Karpas-422 (cell line): ENCODE measurements at places on chromosomes 12 and 14.
A peak's percentile ranks its signal among the peaks of the same experiment; 100 is the strongest.

DNA sequence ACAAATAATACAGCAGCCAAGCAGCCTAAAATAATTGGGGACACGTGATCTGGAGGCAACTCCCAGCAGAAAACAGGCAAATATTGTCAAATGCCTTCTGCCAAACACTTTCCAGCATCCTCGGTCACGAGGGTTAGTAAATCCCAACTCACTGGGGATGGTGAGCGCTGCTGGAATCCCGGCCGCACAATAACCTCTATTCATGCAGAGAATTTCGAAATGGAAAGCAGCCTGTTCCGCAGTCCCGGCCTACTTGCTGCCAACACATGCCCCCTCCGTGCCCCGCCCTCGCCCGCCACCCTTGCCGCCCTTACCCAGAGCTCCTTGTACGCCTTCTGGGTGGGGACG, 62.2 kb downstream of the RFX4 start:
- no peaks in the 10 kb centered on the region for H3K4me1 ChIP-seq
- H3K27ac ChIP-seq, result no peak overlapping the region
- no peaks in the 10 kb centered on the region for H3K27me3 ChIP-seq
- no peaks in the 10 kb centered on the region for H3K36me3 ChIP-seq
- H3K4me3 ChIP-seq, result no peak overlapping the region
- DNase-seq, result no peak

GRCh38 chr12:4027412-4027811, 154.2 kb upstream of the PARP11 start:
- H3K27me3 ChIP-seq, result no peaks in the 10 kb centered on the region
- H3K27ac ChIP-seq, result no peak overlapping the region
- no peak for DNase-seq
- H3K36me3 ChIP-seq, result no peaks in the 10 kb centered on the region
- H3K4me1 ChIP-seq, result no peaks in the 10 kb centered on the region
- no peak overlapping the region for H3K4me3 ChIP-seq

- no peak for DNase-seq
- H3K27me3 ChIP-seq, result no peaks in the 10 kb centered on the region
- H3K4me1 ChIP-seq, result peaks cover 5% of the 10 kb centered on the region; the same call in 1 of the 2 replicates
- H3K4me3 ChIP-seq, result no peak overlapping the region
- H3K36me3 ChIP-seq, result peaks cover 3% of the 10 kb centered on the region
- H3K27ac ChIP-seq, result no peak overlapping the region
Observed at GRCh38 chr12:26396402-26396801, 201.0 kb downstream of the SSPN start.

DNA sequence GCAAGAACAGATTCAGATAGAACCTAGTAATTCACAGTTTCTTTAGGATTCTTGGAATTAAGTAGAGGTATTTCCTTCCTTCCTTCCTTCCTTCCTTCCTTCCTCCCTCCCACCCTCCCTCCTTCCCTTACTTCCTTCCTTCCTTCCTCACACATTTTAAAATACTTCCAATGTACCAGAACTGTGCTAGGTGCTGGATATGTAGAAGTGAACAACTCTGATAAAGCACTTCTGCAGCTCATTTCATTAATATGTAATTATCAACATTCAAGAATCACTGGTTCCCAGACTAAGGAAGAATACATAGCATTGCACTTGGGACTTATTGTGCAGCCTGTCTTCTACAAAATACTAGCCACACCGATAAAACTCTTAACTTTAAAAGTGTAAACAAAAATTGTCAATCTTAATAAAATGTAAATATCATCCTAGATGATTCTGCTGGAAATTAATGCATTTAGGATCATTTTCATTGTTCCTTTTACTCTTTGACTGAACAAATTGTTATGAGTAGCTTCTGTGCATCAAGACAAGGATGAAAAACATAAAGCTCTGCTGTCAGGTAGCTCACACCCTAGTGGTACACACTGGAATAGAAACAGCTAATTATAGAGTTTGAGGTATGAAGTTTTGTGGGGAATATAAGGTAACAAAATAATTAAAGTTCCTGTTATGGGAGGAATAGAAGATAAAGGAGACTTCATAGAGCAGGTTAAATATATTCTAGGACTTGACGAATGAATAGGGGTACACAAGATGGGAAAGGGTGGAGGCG, 99.9 kb upstream of the MYF6 start:
- H3K4me3 ChIP-seq, result no peak overlapping the region
- no peaks in the 10 kb centered on the region for H3K36me3 ChIP-seq
- H3K27ac ChIP-seq, result no peak overlapping the region
- no peak for DNase-seq
- H3K4me1 ChIP-seq, result no peaks in the 10 kb centered on the region

- H3K27me3 ChIP-seq, result no peaks in the 10 kb centered on the region
- no peaks in the 10 kb centered on the region for H3K36me3 ChIP-seq
- H3K4me1 ChIP-seq, result peaks cover 14% of the 10 kb centered on the region
- H3K27ac ChIP-seq, result no peak overlapping the region
- DNase-seq, result no peak
Observed at GRCh38 chr12:92164712-92165111, 19.1 kb upstream of the BTG1 start.

DNA sequence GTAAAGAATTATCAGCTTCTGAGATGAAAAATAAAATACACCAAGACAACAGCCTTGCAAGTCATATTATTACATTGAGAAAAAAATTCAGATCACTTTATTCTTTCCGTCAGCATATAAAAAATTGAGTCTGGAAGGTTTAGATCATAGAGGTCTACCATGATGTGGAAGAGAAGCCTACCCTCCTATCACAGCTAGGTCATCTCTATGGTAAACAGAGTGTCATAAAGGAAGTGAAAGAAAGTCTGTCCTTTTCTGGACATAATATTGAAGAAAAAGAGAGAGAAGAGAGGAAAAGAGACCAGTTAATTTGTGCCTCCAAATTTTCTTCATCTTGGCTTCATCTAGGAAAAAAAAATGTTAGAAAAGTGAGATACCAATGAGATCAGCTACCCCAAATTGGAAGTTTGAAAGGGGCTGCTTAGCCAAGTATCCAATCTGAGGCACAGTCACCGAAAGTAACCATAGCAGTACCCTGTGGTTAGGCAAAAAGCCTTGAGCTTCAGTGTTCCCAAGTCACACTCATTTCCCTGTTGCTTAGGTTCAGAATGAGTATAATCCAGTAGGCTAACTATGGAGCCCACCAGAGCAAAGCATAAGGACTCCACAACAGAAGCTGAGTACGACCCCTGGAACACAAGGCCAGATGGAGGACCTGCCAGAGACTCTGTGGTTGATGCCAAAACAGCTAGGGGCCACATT, 38.1 kb downstream of the DUSP6 start:
- no peaks in the 10 kb centered on the region for H3K36me3 ChIP-seq
- no peak overlapping the region for H3K27ac ChIP-seq
- no peak for DNase-seq
- no peaks in the 10 kb centered on the region; the same call in 1 of the 2 replicates for H3K27me3 ChIP-seq

DNA sequence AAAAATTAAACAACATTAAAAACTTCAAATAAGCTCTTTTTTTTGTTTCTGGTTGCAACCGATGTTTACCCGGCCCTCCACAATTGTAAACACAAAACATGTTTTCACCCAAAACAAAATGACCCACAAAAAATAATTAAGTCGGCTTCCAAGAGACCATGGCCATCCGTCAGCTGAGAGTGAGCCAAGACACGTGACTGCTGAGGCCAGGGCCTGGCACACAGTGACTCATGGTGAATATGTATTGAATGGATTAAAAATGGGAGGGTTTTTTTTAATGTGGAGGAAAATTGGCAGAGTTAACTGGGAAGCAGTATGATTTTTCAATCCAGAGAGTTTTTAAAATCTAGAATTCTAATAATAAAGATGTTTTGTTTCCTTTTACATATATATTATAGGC, 13.8 kb upstream of the CPNE8 start:
- no peaks in the 10 kb centered on the region for H3K27me3 ChIP-seq
- no peaks in the 10 kb centered on the region for H3K36me3 ChIP-seq
- H3K27ac ChIP-seq, result no peak overlapping the region
- no peak for DNase-seq
- H3K4me3 ChIP-seq, result no peak overlapping the region

GRCh38 chr14:105519946-105520698, 6.3 kb upstream of the TMEM121 start:
- H3K27me3 ChIP-seq, result no peaks in the 10 kb centered on the region
- H3K36me3 ChIP-seq, result no peaks in the 10 kb centered on the region
- DNase-seq, result peak; percentile 65
- peaks cover 7% of the 10 kb centered on the region for H3K4me1 ChIP-seq
- H3K4me3 ChIP-seq, result no peak overlapping the region
- no peak overlapping the region for H3K27ac ChIP-seq

DNA sequence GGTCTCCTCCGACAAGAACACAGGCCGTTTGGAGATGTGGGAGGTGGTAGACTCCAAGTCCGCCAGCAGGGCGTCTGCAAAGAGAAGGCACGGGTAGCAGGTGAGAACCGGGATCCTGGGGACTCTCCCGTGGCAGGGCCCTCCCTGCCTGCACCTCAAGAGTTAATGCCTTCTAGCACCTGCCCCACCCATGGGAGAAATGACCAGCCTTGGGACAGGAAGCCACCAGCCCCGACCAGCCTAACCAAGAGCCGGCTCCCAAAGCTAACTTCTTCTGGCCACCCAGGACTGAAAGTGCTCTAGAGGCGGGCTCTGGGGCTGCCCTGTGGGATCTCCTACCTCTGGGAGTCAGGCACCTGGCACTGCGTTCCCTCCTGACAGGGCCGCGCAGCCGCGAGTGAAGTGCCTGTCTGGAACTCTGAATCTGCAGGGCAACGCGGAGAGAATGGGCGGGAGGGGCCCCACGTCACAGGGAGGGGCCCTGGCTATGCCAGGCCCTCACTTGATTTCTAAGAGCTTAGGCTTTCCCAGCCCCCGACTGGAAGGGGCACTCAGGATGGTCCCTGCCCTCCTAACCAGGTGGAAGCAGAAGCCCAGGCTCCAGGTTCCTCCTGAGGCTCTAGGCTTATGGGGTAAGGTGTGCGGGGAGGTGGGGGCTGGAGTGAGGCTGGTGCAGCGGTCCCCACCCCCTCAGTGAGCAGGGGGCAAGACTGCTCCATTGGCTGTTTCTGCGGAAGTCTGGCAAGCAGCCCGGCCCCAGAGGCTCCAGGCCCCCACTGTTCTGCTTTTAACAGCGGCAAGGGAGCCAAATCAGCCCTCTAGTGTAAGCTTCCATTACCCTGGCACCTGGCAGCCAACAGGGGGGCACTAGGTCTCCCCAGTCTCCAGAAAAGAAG, 23.6 kb upstream of the RPLP0 start:
- H3K27ac ChIP-seq, result no peak overlapping the region
- H3K27me3 ChIP-seq, result no peaks in the 10 kb centered on the region
- peaks cover 17% of the 10 kb centered on the region for H3K4me1 ChIP-seq
- no peaks in the 10 kb centered on the region for H3K36me3 ChIP-seq

DNA sequence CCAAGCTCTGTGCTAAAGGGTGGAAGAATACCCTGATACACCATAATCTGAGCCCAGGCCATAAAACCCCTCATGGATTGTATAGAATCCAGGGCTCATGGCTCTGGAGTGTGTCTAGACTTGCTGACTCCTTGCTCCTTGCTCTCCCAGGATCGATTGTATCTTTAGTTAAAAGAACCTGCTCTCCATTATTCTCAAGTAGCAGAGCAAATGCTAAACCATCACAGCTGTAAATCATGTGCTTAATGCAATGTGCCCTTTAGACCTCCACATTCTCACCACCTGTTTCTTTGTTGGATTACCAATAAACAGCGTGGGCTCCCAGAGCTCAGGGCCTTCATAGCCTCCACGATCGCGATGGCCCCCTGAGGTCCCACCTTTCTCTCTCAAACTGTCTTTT, 411.6 kb upstream of the FBXO33 start:
- H3K4me3 ChIP-seq, result no peak overlapping the region
- no peak overlapping the region for H3K27ac ChIP-seq
- H3K4me1 ChIP-seq, result no peaks in the 10 kb centered on the region
- DNase-seq, result no peak

GRCh38 chr12:34402899-34403705, 380.8 kb downstream of the ALG10 start:
- no peak for DNase-seq
- no peaks in the 10 kb centered on the region for H3K4me1 ChIP-seq

DNA sequence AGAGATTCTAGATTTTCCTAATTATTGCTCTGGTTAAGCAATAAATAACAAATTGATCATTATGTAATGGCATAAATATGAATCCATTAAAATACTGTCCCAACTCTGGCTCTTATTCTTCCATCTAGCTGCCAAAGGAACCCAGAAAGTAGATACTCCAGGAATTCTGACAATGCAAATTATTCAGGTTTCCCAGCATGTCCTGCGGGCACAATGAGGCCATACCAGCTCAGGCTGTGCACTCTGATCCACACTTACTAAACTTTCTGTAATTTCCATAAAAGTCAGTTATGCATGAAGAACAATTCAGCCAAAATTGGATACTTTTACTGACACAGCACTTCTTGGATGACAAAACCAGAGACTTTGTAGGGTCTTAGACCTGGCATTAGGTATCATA, 576.3 kb downstream of the KCNH5 start:
- H3K4me3 ChIP-seq, result no peak overlapping the region
- no peaks in the 10 kb centered on the region for H3K27me3 ChIP-seq
- no peaks in the 10 kb centered on the region for H3K36me3 ChIP-seq
- H3K27ac ChIP-seq, result no peak overlapping the region

- H3K4me3 ChIP-seq, result no peak overlapping the region
- H3K27ac ChIP-seq, result no peak overlapping the region
- no peaks in the 10 kb centered on the region for H3K27me3 ChIP-seq
- DNase-seq, result no peak
- H3K36me3 ChIP-seq, result no peaks in the 10 kb centered on the region
Observed at GRCh38 chr14:106419376-106419965, 893.1 kb downstream of the TMEM121 start.

DNA sequence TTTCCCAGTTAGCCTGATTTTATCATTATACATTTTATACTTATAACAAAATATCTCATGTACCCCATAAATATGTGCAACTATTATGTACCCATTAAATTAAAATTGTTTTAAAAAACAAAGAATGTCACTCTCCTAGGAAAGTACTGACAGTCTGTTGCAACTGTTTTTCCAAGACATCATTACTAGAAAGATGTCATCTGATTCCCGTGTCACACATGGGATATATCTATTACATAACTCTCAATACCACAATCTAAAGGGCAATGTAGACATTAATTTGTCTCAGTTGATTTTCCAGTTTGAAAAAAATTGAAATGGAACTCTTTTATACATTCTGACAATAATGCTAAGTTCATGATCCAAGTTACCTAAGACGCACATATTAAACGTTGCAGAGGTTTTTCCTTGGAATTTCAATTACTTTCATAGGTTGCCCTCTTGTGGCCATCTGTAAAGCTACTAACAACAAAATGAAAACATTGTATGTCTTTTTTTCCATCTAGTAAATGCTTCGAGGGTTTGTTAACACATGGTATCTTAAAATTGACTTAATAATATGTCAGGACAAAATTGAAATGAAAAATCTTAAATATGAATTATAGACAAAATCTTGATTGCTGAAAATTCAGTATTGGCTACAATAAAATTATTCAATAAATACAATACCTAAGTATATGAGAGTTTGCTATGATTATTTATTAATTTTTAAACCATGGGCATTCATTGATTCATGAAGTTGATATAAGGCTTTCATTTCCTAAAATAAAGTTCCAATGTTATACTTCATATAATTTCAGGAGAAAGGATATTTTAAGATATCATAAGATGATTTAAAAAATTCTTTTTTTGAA, 131.6 kb downstream of the PPFIA2 start:
- DNase-seq, result peak; percentile 70
- no peaks in the 10 kb centered on the region for H3K36me3 ChIP-seq
- no peaks in the 10 kb centered on the region for H3K27me3 ChIP-seq
- H3K4me3 ChIP-seq, result no peak overlapping the region
- H3K4me1 ChIP-seq, result no peaks in the 10 kb centered on the region
- no peak overlapping the region for H3K27ac ChIP-seq

GRCh38 chr12:27013611-27014084, 536 bp downstream of the TM7SF3 start:
- H3K4me1 ChIP-seq, result peaks cover 61% of the 10 kb centered on the region
- H3K36me3 ChIP-seq, result peaks cover 7% of the 10 kb centered on the region; the same call in 1 of the 2 replicates
- peak; percentile 65 for DNase-seq
- H3K27me3 ChIP-seq, result no peaks in the 10 kb centered on the region
- peak overlapping the region; percentile 97 for H3K4me3 ChIP-seq
- peak overlapping the region; percentile 47 for H3K27ac ChIP-seq
